ENCODE measurements at places on chromosomes 3 and 15. TPM values are rescaled to one million over a fixed set of nuclear protein-coding genes. Genes with fewer than 3 reads are reported as not detected.

DNA sequence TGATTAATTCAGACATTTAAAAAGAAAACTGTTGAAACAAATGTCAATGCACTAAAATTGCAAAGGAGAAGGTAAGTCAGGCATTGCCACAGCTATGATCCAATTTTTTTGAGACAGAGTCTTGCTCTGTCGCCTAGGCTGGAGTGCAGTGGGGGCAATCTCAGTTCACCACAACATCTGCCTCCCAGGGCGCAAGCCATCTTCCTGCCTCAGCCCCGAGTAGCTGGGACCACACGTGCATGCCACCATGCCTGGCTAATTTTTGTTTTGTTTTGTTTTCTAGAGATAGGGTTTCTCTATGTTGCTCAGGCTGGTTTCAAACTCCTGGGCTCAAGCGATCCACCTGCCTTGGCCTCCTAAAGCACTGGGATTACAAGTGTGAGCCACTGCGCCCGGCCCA lies 117.6 kb downstream of the FMN1 start:
- no peak for DNase-seq

DNA sequence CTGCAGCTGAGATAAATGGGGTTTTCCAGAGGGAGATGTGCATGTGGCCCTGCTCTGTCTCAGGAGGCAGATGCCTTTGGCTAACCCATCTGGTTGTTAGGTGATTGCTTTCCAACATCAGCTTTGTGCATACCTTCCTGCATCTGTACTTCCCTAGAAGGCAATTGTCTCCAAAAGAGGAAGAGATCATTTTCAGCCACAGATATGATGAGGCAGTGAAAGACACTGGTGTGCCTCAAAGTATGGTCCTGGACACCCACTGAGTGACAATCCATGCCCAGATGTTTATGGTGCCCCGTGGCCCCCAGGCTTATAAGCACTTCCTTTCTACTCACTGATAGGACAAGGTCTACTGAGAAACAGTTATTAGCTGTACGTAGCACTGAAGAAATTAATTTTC lies 117.5 kb upstream of the NR2F2 start:
- DNase-seq, result no peak

DNA sequence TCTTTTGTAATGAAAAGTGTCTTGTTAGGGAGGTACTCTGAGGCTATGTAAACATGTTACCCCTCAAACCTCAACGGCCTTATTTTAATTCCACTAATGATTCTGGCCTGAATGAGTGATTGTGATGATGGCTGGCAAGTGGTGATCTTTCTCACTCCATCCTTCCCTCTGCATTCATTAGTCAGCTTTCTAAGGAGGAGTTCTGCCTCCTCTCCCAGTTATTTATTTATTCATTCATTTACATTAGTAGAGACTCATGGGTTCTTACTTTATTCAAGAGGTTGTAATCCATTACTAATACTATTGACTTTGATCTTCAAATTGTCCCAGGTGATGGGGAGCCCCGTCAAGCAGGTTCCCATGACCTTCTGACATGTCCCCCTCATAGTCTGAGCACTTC lies 35.3 kb downstream of the GNB5 start:
- no peak for DNase-seq

DNA sequence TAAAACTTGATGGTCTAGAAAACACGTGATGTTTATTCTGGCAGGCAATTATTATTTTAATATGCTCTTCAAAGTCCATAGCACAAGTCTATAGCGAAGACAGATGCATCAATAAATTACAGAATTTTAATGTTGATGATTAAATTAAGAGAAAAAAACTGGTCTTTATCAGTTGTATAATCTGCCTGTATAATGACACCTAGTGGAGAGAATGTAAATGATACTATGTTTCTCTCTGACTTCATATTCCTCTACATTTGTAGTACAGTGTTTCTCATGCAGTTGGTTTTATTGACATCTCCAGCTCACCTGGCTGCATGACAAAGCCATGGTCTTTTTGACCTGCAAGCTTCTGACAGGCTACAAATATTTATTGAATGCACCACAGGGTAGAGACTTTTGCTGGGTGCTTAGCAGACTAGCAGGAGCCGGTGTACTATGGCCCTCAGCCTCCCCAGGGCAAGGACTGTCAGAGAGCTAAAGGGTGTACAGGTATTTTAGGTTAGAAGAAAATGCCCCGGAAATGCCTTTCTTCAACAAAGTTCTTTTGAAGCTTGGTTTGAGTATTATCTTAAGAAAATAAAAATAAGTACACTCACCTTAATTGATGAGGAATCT lies 289.9 kb downstream of the GAP43 start:
- peak; percentile 48 for DNase-seq

GRCh38 chr3:127096256-127097071 lies 96.5 kb upstream of the PRR23E start:
- no peak for DNase-seq

DNA sequence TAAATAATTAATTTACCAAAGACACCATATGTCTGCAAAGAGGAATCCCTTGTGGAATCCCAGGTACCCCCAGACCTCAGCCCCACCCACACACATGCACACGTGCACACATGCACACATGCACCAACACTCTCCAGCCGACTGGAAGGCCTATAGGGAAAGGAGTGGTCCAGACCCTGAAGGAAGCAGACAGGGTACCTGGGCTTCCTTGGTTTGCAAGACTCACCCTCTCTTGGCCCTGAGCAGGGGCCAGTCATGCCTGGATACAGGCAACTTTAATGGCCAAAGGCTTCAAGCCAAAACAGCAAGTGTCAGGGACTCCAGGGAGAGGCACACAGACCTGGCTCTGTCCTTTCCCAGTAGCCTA lies 8.9 kb upstream of the HAPLN3 start:
- no peak for DNase-seq

- DNase-seq, result no peak
These were observed 64.5 kb downstream of the CORO2B start for GRCh38 chr15:68643216-68643830.

Gene SCAANT1
- total RNA-seq, result not detected

DNA sequence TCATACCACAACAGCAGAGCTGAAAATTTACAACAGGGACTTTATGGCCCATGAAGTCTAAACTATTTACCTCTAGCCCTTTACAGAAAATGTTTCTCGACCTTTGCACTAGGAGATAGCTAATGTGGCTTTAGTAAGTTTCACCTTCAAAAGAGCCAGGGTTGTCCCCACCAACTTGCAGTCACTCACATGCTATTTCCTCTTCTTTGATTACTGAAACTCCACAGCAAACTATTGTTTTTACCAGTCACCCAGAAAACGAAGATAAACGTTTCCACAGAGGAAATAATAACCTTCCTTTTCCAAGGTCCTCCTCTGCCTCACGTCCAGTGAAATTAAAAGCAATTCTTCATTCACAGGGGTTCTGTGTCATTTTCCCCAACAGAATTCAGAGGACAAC lies 48.2 kb downstream of the WWTR1 start:
- peak; percentile 80 for DNase-seq

DNA sequence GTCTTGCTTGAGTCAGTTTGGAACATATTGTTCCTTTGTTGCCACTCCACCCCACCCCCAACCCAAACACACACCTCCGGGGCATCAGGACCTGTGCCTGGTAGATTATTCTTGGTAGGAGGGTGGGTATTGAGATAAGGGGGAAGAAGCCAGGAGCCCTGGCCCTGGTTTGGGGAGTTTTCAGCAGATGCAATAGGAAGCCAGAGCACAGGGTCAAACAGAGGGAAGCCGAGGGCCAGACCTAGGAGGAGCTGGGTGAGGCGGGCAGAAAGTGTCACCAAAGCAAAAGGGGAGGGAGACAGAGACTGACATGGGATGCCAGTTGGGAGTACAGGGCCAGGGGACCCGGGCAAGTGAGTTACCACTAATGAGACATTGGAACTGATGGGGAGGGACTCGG lies 163.1 kb downstream of the RPLP1 start:
- no peak for DNase-seq

DNA sequence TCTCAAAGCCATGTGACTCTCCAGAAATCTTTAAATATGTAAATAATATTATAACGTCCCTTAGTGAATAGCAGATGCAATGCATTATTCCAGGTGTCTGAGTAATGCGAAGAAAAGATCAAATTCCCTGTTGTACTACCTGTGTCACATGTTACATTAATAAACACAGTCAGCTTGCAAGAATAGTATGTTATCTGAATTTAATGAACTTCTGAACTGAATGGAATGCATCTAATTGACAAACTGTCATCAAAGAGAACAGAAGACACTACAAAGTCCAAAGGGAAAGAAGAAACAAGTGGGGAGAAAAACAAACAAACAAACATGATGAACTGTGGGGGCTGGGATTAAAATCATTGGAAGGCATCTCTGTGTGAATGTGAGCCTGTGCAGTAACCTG lies 508.8 kb downstream of the LPP start:
- DNase-seq, result no peak

DNA sequence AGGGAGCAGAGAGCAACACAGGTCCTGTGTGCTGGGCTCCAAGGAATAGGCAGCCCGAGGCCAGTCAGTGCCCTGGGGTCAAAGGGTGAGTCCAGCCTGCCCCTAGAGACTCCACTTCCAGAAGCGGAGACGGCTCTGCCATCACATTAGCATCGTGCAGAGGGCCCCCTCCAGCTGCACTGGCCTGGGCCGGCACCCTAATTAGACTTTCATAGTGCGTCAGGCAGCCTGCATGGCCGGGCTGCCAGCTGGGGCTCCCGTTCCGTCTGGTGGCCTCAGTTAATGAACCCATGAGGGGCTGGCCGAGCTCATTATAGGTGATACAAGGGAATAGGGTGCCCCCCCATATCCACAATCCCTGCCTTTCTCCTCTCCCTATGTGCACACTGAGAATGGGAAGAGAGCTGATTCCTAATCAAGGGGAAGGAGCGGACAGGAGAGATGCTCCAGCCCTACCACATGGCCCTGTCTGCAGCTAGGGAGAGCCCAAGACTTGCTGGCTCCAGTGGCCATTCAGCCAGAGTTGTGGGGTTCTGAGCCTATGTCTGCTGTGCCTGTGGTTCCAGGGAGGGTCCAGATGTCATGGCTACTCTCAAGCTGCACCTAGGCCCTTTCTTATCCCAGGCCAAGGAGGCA lies 128.0 kb downstream of the SRGAP3 start:
- no peak for DNase-seq

Gene GOLGA6L1
- total RNA-seq, result not detected

Gene VIPR1
- 0.69 TPM for total RNA-seq

DNA sequence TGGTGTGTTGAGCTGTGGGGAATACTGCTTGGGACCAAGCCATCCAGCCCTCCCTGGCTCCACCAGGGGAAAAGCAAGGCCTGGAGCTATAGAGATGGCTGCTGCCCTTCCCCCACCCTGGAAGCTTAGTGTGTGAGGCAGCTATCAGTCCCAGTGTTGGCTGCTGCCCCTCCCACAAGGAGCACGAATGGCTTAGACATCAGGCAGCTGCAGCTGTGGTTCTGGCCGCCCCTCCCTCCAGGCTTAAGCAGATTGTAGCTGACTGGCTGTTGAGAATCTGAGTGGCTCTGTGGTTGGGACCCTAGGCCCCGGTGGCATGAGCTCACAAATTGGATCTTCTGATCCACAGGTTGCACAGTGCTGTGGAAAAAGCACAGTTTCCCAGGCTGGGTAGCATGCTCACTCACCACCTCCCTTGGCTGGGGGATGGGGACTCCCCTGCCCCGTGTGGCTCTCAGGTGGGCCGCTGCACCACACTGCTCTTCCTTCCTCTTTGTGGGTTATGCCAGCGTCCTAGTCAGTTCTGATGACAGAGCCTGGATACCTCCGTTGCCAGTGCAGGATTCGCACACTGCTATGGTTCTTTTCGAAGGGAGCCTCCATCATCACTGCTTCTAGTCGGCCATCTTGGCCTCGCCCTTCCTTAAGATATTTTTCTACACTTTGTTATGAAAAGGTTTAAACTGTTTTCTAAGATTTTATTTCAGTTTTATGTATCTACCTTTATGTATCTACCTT lies 21.2 kb upstream of the SUCNR1 start:
- DNase-seq, result no peak

DNA sequence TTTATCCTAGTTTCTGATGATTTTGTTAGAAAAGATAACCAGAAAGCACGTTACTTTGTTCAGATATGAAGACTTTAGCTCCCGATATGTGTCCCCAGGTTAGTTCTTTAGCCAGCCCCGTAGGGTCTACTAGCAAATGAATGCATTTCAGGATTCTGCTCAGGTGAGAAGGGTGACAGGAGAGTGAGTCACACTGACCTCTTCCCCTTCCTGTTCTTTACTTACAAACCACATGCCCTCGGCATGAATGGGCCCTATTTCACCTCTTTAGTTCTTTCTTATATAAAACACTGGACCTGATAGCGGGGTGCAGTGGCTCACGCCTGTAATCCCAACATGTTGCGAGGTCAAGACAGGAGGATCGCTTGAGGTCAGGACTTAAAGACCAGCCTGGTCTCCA lies 98.4 kb downstream of the SLC49A4 start:
- peak; percentile 69 for DNase-seq

GRCh38 chr3:188491276-188491687 lies 337.3 kb downstream of the LPP start:
- peak; percentile 47 for DNase-seq

DNA sequence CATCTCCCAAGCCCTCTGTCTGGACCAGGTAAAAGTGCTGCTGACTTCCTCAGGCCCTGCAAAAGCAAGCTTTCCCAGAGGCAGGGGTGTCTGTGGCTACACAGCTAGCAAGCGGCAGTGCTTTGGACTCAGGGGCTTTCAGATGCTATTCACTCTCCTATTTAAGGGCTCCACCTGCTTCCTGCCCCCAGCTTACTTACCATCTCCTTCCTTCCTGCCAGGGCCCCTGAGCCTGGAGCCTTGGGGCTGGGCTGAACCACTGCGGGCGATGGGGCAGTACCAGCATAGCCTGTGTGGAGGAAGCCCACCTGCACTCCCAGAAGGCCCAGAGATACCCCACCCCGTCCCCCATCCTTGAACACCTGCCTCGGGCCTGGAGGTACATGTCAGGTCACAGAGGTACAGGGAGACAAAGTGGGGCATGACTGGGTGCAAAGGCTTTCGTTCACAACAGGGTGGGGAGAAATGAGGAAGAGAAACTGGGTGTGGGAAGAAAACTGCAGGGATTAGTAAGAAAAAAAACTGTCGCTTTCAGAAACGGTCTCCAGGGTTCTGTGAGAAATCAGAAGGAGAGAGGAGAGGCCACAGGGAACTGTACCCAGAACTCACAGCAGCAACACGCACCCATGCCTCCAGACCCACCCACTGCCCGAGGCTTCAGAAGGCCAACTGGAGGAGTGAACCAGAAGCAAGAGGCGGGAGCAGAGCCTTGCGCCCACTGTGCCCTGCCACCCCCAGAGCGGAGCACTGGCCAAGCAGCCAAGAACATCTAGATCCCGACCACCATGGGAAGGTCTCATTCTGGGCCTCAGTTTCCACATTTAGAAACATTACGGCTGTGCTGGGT lies 49.5 kb downstream of the CCDC12 start:
- DNase-seq, result no peak

GRCh38 chr3:61580982-61581643 lies 19.7 kb downstream of the PTPRG start:
- DNase-seq, result peak; percentile 37

- DNase-seq, result peak; percentile 30
These were observed 97.2 kb upstream of the FLNB start for GRCh38 chr3:57910990-57911389.

DNA sequence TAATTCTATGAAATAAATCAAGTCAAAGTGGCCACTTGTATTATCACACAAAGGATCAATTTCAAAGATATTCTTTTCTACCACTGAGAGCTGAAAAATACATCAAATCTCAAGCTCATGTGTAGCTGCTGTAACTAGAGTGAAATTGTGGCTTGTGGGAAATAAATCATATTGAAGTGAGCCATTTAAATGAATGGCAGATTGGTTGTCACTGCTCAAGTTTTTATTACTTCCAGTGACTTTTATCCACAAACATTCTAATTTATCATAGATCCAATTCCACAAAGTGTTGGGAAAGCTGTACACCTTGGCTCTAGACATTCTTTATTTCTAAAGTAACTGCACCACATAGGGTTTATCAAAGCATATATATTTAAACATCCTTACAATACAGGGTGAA lies 285.4 kb downstream of the CNTN3 start:
- no peak for DNase-seq

Gene PBRM1
- total RNA-seq, result 43.6 TPM
